ENCODE measurements at places on chromosomes 4 and X.

DNA sequence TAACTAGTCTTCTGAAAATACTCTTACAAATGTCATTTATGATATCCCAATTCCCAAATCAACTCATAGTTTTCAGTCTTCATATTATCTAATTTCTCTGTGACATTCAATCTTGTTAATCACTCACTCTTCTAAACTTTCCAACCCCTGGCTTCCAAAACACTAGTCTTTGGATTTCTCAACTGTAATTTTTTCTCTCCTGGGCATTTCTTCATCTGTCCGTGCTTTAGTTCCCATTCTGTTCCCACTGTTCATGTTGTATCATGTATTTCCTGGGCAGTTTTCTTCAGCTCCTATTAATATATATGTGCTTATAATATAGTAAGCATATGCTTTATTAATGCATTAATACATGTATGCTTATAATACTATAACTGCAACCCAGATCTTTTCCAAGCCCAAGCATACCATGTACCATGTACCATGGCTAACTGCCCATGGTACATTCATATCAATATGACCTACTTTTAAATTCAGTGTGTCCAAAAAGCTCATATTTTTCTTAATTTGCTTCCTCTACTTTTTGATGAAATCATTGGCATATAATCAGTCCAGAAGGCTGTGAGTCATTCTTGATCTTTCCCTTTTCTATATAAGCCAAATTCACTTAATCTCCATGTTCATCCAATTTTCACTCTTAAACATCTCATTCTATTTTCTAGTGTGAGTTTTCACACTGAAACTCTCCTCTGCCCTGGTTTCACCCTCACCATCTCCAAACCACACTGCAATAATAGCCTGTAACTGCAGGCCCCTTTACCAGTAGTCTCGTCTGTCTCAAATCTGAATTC, 21.3 kb upstream of the GK2 start:
- DNase-seq, result no peak

DNA sequence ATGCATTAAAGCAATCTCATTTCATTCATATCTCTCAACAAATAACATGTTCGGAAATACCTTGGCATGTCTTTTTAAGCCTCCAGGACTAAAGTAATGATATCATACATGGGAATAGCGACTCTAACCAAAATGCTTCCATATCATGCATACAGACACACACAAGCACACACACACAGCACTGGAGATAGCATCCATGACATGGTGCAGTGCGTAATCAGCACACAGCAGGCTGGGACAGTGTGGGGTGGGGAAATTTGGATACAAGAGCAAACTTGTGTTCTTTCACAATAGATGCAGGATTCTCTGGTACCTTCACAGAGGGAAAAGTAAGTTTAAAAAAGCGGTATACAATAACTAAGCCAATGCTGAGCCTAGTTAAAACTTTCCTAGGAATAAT, 132.3 kb upstream of the HPGD start:
- no peak for DNase-seq

DNA sequence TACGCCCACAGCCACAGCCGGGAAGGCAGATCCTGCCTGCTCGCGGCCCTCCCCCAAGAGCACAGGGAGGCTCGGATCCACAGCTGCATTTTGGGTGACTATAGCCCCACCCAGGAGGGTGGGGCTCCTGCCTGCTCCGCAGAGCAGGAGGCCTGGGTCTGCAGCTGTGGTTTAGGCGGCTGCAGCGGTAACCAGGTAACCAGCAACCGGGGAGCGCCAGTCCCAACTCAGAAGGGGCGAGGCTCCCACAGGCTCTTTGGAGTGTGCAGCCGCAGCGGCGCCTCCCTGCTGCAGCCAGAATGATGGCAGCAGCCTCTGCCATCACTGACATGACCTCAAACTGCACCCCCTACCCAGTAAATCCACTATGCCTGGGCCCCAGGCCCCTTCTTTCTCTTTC, 148.0 kb upstream of the F9 start:
- DNase-seq, result no peak

GRCh38 chr4:35066406-35066805, 1177.9 kb downstream of the ARAP2 start:
- no peak for DNase-seq

DNA sequence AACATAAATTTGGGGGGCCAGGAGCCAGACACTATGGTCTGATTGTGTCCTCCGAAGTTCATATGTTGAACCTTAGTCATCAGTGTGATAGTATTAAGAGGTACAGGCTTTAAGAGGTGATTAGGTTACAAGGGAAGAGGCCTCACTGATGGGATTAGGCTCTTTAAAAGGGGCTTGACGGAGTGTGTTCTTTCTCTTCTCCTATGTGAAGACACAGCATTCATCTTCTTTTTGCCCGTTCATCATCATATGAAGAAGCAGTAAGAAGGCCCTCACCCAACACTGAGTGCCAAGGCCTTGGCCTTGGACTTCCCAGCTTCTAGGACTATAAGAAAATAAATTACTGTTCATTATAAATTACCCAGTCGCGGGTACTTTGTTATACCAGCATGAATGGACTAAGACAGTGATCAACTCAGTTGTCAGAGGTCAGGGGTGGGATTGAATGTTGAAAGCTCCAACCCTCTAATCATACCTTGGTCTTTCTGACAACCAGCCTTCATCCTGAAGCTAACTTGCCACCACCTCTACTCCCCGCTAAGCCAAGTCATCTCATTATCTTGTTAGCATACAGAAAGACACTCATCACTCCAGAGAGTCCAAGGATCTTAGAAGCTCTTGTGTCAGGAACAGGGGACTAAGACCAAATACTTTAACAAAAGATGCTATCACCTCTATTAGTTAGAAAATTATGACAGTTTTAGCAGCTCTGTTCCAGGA, 543.4 kb upstream of the DIPK2B start:
- no peak for DNase-seq

DNA sequence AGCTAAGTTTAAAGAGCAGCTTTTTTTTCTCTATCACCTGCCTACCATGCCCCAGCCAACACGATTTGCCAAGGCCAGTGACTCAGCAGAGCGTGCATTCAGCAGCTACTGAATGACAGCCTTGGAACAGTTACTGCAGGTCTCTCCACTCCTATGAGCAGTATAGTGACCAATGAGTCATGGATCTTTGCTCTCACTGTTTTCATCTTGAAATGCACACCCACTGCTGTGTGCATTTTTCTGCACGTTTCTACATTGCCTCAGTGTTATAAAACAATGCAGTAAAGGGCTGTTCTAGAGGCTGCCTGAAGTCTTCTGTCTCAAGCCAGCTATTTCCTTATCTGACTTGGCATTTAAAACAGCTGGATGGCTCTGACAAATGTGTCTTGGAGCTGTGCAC, 66.0 kb upstream of the C4orf54 start:
- DNase-seq, result peak; percentile 39

GRCh38 chrX:5180135-5180741, 1048.4 kb downstream of the NLGN4X start:
- no peak for DNase-seq

GRCh38 chr4:130422261-130422660, 1326.3 kb downstream of the C4orf33 start:
- DNase-seq, result no peak

DNA sequence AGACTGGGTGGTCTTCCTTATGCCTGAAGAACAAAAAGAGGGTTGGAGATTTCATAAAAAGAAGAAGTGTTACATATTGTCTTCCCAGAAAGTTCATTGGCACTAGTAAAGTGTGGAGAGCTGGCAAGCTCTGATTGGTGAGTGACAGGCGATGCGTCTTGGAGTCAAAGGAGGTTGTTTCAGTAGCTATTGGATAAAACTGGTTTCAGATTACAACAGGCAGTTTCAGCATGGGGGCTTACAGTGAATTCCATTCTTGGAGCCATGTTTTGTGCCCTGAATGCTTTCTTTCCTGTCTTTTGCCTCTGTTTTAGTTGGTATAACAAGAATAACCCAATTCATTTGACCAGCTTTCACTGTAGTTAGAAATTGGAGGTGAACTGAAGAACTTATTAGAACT, 750.5 kb downstream of the ADGRL3 start:
- DNase-seq, result no peak

DNA sequence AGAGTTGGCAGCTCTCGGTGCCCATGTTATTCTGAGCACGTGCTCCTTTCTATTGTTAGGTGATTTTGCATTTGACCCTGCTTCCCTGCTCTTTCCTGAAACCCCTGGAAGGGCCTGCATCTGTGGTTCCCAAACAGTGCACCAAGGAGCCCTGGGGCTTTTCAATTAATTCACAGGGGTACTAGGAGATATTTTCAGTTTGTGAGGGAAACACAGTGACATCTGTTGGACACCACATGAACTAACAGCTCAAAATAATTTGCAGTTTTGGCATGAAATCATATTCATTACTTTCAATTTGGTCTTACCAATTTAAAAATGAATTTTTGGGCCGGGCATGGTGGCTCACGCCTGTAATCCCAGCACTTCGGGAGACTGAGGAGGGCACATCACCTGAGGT, 156.6 kb downstream of the GATB start:
- peak; percentile 13 for DNase-seq

- no peak for DNase-seq
These were observed 78.0 kb upstream of the STX18 start for GRCh38 chr4:4619821-4620220.

- DNase-seq, result no peak
These were observed 114.0 kb upstream of the PJA1 start for GRCh38 chrX:69279234-69279633.

- no peak for DNase-seq
These were observed 65.3 kb upstream of the WDR1 start for GRCh38 chr4:10181745-10182445.

DNA sequence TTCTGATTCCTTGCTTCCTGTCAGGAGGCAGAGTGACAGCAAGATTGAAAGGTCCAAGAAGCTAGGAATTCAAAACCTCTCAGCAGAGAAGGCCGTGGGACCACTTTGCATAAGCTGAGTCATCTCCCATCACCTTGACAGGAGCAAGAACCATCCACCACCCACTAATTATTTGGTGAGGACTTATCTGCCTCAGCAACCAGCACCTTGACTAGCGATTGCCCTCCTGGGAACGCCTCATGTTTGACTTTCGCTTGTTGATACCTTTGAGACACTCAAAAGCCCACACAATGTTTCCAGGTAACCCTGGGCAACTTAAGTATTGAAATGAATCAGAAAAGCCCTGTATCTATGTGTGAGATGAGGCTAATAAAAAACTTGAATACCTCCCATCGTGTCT, 233.5 kb upstream of the GYPA start:
- DNase-seq, result no peak

DNA sequence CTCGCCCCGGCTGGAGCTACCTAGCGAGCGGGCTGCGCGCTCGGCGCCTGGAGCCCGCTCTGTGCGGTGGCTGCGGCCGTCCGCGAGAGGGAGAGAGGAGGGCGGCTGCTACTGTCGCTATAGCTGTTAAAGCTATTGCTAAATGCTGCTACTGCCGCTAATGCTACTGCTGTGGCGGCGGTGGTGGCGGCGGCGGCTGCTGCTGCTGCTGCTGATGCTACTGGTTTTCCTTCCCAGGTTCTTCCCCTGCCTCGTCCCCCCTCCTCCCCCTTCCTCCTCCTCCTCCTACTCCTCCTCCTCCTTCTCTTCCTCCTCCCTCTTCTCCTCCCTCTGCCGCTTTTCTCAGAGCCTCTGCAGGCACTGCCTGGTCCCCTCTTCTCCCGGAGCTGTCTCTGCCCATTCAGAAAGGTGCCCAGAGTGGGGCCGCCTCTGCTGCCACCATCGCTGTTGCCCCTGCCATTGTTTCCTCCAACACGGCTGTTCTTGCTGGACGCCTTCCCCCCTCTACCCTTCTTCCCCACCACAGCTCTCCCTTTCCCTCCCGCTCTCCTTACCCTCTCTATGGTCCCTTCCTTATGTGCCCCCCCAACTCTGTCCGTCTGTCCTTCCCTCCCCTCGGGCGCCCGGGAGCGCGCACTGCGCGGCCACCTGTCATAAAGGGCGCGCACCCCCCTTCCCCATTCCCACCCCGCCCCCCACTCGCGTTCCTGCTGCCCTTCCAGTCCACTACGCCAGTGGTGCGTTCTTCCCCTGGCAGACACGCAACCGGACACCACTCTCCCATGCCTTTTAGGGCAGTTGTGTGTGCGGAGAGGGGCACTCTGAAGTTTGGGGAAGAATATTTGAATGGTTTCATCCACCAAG, at the start of gene NEXMIF:
TSS of gene NEXMIF (minus strand) at position 228 of the 864 bp plus-strand sequence.
- DNase-seq, result no peak
